CD4-positive, CD25-positive, alpha-beta regulatory T cell (primary cell): ENCODE measurements at places on chromosomes 6 and 20.

- DNase-seq, result no peak
Measured at GRCh38 chr6:169803816-169804340, 52.5 kb downstream of the ERMARD start.

GRCh38 chr20:40710603-40711002 is 21.6 kb upstream of the MAFB start:
- no peak for DNase-seq

- no peak for DNase-seq
Measured at GRCh38 chr6:135044639-135045038, 10.0 kb downstream of the HBS1L start.

DNA sequence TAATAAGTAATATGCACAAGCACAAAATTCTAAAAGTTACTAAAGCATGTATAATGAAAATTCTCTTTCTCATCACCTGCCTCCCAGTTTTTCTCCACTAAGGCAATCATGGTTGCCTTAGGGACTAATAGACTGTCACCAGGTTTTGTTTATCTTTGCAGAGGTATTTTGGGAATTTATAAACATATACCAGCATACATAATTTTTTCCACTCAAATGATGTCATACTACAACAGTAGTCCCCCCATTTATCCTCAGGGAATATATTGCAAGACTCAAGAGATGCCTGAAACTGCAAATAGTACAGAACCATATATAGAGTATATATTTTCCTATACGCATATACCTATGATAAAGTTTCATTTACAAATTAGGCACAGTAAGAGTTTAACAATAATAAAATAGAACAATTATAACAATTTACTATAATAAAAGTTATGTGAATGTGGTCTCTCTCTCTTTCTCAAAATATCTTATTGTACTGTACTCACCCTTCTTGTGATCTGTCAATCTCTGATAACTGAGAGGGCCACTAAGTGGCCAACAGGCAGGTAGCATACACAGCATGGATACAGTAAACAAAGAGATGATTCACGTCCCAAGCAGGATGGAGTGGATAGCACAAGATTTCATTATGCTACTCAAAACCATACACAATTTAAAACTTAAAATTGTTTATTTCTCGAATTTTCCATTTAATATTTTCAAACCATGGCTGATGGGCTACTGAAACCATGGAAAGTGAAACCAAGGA is 19.7 kb downstream of the RBL1 start:
- DNase-seq, result no peak

- DNase-seq, result no peak
Measured at GRCh38 chr6:37783025-37783855, 36.3 kb upstream of the ZFAND3 start.

GRCh38 chr6:170088582-170088955 is 202.3 kb downstream of the DLL1 start:
- DNase-seq, result no peak

GRCh38 chr6:25136854-25137253 is 142.3 kb upstream of the CARMIL1 start:
- peak; percentile 10 for DNase-seq

DNA sequence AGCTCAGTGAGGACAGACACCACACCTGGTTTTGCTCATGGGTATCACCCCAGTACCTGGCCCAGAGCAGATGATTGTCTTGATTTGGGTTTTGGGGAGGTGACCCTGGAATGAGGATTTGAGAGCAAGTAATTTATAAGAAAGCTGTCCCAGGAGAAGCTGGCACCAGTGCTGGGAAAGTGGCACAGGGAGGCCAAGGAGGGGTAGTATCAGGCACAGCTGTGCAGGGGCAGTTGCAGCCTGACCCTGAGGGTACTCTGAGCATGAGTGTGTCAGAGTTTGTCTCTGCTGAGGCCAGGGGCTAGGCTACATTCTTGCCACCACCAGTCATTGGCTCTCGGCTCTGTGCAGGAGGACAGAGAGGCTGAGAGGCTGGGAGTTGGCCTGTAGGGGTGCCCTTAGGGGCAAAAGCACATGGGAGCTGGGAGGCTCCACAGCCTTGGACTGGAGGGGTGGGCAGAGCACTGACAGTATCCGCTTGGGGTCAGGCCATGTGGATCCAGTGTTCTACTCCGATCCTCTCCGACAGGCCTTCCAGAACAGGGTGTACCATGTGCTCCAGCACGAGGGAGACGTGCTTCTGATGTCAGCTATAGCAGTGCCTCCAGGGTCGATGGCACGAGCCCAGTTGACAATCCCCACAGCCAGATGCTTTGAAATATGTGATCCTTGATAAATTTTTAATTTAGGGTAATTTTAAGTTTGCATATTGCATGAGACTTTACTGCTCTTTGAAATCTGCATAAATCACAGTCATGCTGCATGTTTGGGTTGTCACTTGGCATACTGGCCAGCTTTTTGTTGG is 121.3 kb downstream of the PHACTR3 start:
- DNase-seq, result no peak

- no peak for DNase-seq
Measured at GRCh38 chr20:51800872-51801121, 1.5 kb downstream of the SALL4 start.

GRCh38 chr6:133854364-133855275 is 34.3 kb upstream of the TCF21 start:
- DNase-seq, result no peak

DNA sequence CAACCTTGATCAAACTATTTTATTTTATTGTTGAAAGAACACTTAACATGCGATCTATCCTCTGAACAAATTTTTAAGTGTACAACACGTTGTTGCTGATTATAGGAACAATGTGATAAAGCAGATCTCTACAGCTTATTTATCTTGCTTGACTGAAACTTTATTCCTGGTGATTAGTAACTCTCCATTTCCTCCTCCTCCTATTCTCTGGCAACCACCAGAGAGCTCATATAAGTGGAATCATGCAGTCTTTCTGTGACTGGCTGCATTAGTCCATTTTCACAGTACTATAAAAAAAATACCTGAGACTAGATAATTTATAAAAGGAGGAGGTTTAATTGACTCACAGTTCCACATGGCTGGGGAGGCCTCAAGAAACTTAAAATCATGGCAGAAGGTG is 218.1 kb downstream of the LRFN2 start:
- no peak for DNase-seq

GRCh38 chr6:54262971-54263370 is 45.3 kb upstream of the TINAG start:
- no peak for DNase-seq

DNA sequence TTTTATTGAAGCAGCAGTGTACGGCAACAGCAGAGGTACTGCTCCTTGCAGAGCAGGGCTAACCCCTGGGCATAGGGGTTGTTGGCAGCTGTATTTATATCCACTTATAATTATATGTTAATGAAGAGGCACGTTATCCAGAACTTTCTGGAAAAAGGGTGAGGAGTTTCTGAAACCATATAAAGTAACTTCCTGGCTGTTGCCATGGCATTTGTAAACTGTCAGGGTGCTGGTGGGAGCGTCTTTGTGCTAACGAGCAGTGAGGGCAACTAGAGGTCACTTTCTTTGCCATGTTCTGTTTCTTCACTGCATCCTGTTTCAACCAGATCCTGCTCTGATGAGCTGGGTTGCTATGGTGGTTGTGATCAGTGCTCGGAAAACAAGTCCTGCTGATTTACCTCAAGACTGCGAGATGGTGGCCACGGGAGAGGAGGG is 11.1 kb upstream of the ARFGEF2 start:
- peak; percentile 6 for DNase-seq

GRCh38 chr20:50625986-50626677 is 65.2 kb downstream of the RIPOR3 start:
- peak; percentile 13 for DNase-seq

DNA sequence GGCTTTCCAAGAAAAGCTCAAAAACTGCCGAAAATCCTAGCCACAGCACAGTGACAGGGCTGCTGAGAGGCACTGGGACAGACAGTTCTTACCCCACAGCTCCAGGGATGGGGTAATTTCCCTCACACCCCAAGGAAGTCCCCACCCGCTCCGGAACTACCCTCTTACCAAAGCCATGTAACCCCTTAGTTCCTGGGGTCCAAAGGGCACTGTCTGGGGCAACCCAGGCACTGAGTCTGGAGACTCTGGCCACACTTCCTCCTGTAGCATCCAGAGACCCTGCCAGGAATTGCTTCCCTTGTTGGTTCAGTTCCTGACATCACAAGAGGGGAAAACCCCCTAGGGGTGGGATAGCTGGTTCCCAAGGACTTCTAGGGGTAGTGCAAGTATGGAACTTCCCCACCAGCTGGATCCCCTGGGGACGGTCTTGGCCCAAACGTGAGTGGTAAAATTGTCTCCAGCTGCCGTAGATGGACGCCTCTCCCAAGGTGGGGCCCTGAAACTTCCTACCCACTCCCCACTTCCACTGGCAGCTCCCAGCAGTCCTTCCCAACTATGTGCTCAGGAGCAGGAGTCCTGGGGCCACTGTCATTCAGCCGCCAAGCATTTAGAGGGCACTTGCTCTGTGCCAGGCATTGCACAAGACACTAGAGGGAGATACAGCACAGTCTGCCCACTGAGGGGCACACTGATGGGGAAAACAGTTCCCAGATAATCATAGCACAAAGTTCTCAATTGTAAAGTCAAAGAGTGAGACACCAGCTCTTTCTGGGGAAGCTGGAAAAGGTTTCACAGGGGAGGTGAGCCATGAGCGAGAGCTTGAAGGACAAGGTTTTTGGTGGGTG is 17.2 kb upstream of the HCK start:
- no peak for DNase-seq

- peak; percentile 67 for DNase-seq
Measured at GRCh38 chr20:44959638-44960102, 527 bp downstream of the TOMM34 start.

GRCh38 chr20:41910558-41910957 is 292.4 kb upstream of the CHD6 start:
- no peak for DNase-seq

DNA sequence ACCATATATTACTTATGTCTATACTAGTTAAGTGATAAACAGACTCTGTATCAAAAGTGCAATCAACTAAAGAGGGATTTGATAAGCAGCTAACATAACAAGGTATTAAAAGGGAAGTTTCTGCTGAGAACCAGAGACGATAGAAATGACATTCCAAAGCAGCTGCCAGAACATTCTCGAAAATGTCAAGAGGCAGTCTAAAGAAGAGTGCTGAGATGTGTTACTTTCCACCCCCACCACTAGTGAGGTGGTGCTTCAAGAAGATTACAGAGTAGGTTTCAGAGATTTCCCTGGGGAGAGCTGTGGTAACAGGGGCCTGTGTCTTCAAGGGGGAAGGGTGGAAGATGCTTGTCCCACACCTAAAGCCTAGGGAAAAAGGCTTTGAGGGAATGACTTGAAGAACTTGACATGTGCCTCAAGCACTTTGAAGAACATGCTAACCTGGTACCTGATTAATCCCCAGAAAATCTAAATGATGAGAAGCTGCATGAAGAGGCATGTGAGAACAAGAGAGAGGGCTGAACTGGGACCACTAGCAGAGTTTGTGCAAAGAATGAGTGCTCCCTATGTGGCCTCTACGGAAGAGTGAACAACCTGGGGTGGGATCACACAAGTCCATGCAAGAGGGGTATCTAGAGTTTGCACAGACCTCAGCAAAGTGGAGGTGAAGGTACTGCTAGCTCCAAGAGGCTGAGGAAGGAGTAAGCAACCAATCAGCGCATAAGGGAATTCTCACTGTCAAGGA is 5.0 kb downstream of the FAM184A start:
- DNase-seq, result no peak

- no peak for DNase-seq
Measured at GRCh38 chr6:170036916-170037315, 254.0 kb downstream of the DLL1 start.

DNA sequence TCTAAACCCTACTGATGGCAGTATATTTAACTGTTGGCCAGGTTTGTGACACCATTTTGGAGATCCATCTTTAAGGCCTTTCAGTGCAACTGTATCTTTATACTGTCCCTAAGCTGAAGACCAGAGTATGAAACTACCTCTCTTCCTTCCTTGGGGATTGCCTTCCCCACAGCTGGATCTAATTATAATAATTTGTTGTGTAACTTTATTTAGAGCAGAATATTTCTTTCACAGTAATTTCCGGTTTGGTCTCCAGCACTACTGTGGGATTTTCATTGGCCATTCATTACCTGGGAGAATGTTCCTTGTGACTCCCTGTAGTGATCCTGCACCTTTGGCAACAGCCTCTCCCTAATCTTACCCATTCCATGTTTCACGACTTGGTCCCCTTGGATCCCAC is 75.2 kb downstream of the AKAP7 start:
- DNase-seq, result no peak

GRCh38 chr6:168607272-168608112 is 166.5 kb downstream of the SMOC2 start:
- no peak for DNase-seq

DNA sequence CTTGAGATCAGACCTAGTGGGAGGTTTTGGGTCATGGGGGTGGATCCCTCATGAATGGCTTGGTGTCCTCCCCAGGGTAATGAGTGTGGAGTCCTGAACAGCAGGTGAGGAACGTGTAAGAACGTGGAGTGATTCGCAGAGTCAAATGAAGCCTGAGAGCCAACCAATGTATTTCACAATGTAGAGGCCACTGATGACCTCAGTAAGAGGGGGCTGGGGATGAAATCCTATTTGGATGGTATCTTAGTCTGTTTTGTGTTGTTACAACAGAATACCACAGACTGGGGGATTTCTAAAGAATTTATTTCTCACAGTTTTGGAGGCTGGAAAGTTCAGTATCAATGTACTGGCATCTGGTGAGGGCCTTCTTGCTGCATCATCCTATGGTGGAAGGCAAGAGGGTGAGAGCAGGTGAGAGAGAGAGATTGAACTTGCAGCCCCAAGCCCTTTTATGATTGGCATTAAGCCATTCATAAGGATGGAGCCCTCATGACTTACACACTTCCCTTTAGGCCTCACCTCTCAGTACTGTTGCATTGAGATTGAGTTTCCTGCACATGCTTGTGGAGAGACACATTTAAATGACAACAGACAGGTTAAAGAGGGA is 47.3 kb upstream of the HIVEP1 start:
- DNase-seq, result no peak

DNA sequence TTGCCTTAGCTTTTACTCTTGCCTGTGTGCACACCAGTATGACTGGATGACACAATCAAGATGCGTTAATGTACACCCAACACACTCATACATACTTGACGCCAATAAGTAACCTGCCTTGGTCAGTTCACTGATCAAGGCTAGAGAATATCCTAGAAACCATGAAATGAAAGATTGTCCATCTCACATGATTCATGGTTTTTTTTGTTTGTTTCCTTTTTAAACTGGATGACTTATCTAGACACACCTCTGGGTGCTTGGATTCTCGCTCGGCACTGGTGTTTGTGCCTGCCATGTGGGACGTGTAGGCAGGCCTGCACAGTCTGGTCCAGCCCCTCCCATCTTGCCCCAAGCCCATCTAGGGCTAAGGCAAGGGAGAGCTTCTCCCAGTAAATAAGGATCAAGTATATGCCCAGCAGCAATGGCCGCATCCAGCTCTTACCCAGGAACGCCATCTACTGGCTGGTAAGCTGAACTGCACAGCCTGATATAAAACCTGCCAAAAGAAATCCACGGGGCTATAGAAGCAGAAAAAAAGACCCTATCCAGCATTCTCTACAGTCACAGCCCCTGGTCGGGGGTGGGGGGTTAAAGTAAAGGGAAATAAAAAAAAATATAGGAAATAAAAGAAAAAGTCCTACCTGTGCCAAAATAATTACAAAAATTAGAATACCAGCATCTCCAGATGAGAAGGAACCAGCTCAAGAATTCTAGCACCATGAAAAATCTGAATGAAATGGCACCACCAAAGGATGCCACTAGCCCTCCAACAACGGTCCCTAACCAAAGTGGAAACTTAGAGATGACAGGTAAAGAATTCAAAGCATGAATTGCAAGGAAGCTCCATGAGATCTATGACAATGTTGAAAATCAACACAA is 73.3 kb downstream of the OTOR start:
- peak; percentile 48 for DNase-seq

- DNase-seq, result no peak
Measured at GRCh38 chr6:106083618-106084017, 2.5 kb upstream of the PRDM1 start.

GRCh38 chr20:44601801-44602204 is 19.4 kb downstream of the PKIG start:
- DNase-seq, result no peak
